ENCODE measurements at places on chromosomes 11 and 22. TPM values are rescaled to one million over a fixed set of nuclear protein-coding genes. Genes with fewer than 3 reads are reported as not detected.

Gene APOL1
- 0.26 TPM for total RNA-seq

Gene CELSR1
- 74.7 TPM for total RNA-seq

Gene SELENOH
- 155 TPM for total RNA-seq

Gene CYP2D6
- 1.0 TPM for total RNA-seq

Gene MS4A3
- total RNA-seq, result not detected

Gene OTUB1
- 48.0 TPM for total RNA-seq
